CD4-positive, alpha-beta T cell treated with Interleukin-1 beta for 1 hour (primary cell): ENCODE measurements at places on chromosomes 12 and 14.

- DNase-seq: no peak
Measured at GRCh38 chr14:57245941-57246340, 22.8 kb downstream of the EXOC5 start.

DNA sequence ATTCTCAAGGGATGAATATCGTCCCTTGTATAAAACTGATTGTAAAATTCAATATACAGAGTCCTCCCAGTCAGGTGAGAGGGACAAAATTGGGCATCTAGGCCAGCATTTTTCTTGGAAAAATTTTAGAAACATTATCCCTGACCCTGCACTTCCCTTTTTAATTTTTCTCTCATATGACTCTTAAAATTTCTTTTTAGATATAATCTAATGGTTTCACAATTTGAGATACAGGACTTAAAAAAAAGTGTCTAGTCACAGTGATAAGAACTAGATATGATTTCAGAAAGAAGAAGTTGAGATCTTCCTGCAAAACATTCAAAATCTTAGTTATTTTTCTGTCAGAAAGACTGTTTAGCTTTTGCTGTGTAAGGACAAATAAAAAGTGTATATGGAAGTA lies 270.8 kb upstream of the PPFIA2 start:
- DNase-seq: no peak

GRCh38 chr12:43028826-43029225 lies 439.3 kb upstream of the PRICKLE1 start:
- DNase-seq: no peak

GRCh38 chr14:91283666-91284065 lies 39.2 kb upstream of the GPR68 start:
- DNase-seq: no peak

DNA sequence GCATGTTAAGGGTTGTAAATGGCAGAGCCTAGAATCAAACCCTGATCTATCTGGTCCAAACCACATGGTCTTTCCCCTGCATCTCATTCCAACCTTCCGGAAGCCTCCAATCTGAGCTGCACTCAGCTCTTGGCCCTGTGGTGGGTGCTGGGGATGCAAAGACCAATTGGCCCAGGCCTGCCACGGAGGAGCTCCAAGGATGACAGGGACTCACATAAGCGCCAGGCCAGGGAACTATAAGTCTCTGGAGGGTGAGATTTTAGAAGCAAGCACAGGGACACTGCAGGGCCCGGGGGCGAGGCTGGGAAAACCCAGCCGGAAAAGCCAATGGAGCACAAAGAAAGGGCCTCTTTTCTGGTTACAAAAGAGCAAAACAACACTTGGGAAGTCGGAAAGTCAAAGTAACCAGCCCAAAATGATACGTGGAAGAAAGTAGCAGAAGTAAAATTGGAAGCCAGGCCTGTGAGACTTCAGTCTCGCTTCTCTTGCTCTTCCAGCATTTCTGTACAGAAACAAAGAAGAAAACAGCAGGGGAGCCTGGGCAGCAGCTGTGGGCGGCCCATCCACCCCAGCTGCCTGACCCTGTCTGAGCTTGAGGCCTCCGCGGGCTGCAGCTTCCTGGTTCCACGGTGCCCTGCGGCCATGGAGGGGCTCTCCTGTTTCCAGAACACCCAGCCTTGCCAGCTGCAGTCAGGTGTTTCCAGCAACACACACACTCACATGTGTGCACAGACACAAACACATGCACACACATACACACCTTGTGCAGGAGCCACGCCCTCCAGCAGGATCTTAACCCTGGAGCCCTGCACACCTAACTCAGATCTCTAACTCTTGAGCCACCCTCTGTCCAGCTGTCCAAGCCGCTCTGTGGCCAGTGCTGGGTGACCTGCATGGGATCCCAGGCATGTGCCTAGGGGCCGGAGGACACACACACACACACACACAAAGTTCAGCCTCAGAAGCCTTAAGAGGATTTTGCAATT lies 178.2 kb downstream of the BCL11B start:
- no peak for DNase-seq

GRCh38 chr14:81200054-81200453 lies 20.7 kb downstream of the GTF2A1 start:
- peak; percentile 24 for DNase-seq

- no peak for DNase-seq
Measured at GRCh38 chr12:100824476-100824875, 29.9 kb downstream of the ANO4 start.

- no peak for DNase-seq
Measured at GRCh38 chr14:49688701-49689030, 652 bp upstream of the POLE2 start.

DNA sequence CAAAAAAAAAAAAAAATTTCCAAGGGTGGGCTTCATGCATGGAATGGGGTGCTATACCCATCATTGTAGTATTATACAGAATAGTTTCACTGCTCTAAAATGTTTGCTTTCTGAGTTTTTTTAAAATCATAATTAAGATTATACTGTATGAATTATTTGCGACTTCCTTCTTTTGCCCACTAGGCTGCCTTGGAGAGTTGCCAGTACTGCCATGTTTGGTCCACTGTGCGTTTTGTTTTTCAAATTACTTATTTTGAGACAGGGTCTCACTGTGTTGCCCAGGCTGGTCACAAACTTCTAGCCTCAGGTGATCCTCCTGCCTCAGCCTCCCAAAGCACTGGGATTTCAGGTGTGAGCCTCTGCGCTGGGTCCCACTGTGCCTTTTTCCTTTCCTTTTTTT lies 19.9 kb downstream of the PLBD2 start:
- DNase-seq: no peak

DNA sequence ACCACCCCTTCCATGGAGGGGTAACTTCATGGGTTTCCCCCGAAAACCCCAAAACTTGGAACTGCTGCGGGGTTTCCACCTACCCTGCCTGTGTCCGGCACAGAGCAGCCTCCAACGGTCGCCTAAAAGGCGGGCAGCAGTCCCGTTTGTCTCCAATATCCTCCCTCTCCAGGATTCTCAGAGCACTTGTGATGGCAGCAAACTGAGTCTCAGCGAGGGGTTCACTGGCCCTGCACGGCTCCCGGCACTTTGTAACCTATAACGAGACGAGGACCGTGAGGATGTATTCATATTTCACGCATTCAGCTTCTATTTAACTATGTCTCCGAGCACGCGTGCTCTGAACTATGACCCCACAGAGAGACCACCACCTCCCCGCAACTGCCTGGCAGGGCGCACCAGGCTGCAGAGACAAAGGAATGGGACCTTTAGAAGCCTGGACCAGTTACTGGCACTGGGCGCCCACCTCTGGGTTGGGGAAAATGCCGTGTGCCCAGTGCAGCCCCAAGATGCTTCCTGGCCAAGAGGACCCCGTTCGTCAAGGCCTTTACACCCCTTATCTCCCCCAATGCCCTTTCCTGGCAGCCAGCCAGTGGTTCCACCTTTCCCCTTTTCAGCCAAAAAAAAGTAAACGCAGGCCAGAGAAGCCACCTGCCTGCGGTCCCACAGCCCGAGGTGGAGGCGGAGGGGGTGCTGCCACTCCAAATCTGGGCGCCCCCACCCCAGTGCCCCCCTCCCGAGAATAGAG lies 173.1 kb upstream of the RTL1 start:
- DNase-seq: no peak

DNA sequence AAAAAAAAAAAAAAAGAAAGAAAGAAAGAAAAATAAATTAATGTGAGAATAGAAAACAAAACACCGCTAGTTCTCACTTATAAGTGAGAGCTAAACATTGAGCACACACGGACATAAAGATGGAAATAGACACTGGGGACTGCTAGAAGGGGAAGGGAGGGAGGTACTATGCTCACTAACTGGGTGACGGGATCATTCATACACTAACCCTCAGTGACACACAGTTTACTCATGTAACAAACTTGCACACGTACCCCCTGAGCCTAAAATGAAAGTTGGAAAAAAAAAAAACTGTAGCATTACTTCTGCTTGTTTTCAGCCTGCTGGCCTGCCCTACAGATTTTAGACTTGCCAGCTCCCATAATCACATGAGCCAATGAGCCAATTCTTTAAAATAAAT lies 10.5 kb upstream of the PRMT5 start:
- no peak for DNase-seq

GRCh38 chr14:77343662-77344061 lies 22.8 kb downstream of the GSTZ1 start:
- no peak for DNase-seq

- peak; percentile 17 for DNase-seq
Measured at GRCh38 chr14:77458249-77458950, 507 bp downstream of the AHSA1 start.
